ENCODE measurements at places on chromosomes 2 and 18. TPM values are rescaled to one million over a fixed set of nuclear protein-coding genes. Genes with fewer than 3 reads are reported as not detected.

Gene ASB3
- 71.9 TPM for total RNA-seq

DNA sequence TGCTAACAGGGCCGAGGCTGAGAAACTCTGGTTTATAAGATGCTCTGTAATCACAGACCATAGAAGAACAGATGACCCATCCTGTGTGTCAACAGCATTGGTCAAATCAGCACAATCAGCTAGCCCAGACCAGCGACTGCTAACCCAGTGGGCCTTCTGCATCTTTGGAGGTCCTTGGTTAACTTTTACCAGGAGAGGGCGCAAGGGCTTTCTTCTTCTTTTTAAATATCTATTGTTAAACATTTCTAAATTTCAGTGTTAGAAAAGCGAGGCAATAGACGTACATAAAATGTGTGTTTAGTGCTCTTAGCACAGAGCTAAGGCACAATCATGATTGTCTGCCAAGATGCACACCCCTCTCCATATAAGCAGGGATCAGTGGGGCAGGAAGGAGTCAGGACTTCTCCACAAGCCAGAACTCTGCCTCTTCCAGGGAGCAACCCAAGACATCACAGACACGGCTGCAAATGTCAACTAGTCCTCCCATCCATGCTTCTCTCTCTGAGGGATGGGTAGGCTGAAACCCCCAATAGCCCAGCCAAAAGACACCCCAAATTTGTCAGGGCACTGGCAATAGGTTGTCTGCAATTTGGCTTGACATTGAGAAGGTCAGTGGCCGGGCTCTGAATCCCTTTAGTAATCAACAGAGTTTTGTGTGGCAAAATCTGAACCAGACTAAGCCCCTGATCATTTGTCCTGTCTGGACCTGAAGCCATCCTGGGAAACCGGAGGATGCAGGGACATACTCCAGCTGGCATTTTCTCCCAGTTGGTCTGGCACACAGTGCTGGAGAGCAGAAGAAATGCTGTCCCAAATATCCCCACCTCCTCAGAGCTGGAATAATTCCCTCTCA, 188.2 kb downstream of the BCL2 start:
- peak; percentile 64 for DNase-seq

- peak; percentile 63 for DNase-seq
Observed at GRCh38 chr2:11681722-11682589, 12.0 kb upstream of the NTSR2 start.

DNA sequence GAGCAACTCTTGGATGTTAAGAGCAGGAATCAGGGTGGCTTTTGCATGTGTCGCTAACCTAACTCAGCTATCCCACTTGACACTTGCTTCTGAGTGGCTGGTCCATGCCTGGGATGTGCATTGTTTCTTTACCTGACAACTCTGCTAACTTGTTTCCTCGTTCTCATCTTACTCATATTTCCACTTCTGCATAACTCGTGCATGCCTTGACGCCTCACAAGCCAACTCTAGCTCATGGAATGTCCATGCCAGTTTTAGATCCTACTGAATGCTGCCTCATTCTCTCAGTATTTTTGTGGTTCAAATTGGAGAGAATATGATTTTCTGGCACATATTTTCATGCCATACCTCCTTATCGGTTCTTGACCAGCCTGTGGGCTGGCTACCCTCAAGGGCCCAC, 52.5 kb downstream of the CDCA7 start:
- DNase-seq = no peak

- DNase-seq = no peak
Observed at GRCh38 chr18:78683191-78684010, 296.2 kb upstream of the SALL3 start.

GRCh38 chr2:100895402-100895801, 75.5 kb downstream of the NPAS2 start:
- no peak for DNase-seq

DNA sequence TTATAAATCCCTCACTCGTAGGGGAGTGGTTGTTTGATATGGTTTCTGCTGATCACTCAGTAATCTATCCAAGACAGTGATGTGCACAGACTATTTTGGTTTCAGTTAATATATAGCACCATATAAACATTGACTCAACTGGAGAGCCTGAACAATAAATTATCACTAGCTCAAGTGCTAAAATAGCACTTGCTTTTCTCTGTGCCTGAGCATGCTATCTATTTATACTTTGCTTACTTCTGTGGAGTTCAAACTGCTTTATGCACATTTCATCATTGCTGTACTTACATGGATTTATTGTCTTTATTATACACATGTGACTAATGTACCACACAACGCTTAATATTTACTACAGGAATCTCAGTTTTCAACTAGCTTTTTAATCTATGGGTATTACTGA, 133.6 kb downstream of the BCL2 start:
- DNase-seq = no peak

- no peak for DNase-seq
Observed at GRCh38 chr18:50422286-50422898, 47.5 kb downstream of the SKA1 start.

- no peak for DNase-seq
Observed at GRCh38 chr2:201021914-201022313, 49.6 kb downstream of the HYCC2 start.

Data from neural progenitor cell (in vitro differentiated cells).